ENCODE measurements at places on chromosomes 1 and 21. TPM values are rescaled to one million over a fixed set of nuclear protein-coding genes. Genes with fewer than 3 reads are reported as not detected.

TMEM69 gene
- polyA plus RNA-seq, result 61.8 TPM

ERICH3 gene
- polyA plus RNA-seq, result 0.49 TPM

TMEM200B gene
- polyA plus RNA-seq, result 16.0 TPM

GRCh38 chr1:241834733-241835377, 13.1 kb upstream of the EXO1 start:
- DNase-seq, result no peak

- DNase-seq, result no peak
Observed at GRCh38 chr1:204493984-204494280, 673 bp downstream of the PIK3C2B start.
